T-helper 2 cell treated with Interferon-gamma antibody and Interleukin-4, amounts not matched to agents 5 μg/mL and 100 μg/mL, for 36 hours (primary cell): ENCODE measurements at places on chromosomes 3 and 15.

DNA sequence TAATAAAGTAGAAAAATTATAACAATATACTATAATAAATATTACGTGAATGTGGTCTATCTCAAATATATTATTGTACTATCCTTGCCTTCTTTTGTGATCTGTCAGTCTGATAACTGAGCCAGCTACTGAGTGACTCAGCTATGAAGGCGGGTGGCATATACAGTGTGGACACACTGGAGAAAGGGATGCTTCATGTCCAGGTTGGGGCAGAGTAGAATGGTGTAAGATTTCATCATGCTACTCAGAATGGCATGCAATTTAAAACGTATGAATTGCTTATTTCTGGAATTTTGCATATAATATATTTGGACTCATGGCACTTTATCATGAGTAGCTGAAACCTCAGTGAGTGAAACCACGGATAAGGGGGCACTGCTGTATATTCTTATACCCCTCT, 172.9 kb upstream of the TBC1D5 start:
- DNase-seq = no peak
- no peaks in the 10 kb centered on the region for H3K4me1 ChIP-seq
- no peaks in the 10 kb centered on the region for H3K36me3 ChIP-seq
- H3K27me3 ChIP-seq = peaks cover 15% of the 10 kb centered on the region

- H3K36me3 ChIP-seq = no peaks in the 10 kb centered on the region
- no peak for DNase-seq
- H3K4me3 ChIP-seq = no peak overlapping the region
Observed at GRCh38 chr3:75272691-75273090, 391.4 kb upstream of the FRG2C start.

- H3K27me3 ChIP-seq = no peaks in the 10 kb centered on the region
- no peak overlapping the region for H3K4me3 ChIP-seq
- H3K36me3 ChIP-seq = no peaks in the 10 kb centered on the region
- DNase-seq = no peak
Observed at GRCh38 chr3:182596676-182597410, 196.5 kb upstream of the ATP11B start.

GRCh38 chr3:185363662-185364203, 797 bp downstream of the MAP3K13 start:
- H3K27ac ChIP-seq = no peak overlapping the region
- peak overlapping the region; percentile 89 for H3K4me3 ChIP-seq
- peaks cover 56% of the 10 kb centered on the region for H3K27me3 ChIP-seq
- peaks cover 15% of the 10 kb centered on the region for H3K4me1 ChIP-seq

- peaks cover 18% of the 10 kb centered on the region for H3K36me3 ChIP-seq
- no peaks in the 10 kb centered on the region for H3K27me3 ChIP-seq
- H3K27ac ChIP-seq = no peak overlapping the region
- DNase-seq = no peak
Observed at GRCh38 chr3:172209333-172210321, 170.2 kb downstream of the FNDC3B start.

GRCh38 chr15:44296625-44297524, 8.4 kb downstream of the GOLM2 start:
- H3K36me3 ChIP-seq = peaks cover 25% of the 10 kb centered on the region
- no peak overlapping the region for H3K4me3 ChIP-seq
- peak overlapping the region; percentile 8 for H3K27ac ChIP-seq
- DNase-seq = no peak
- H3K4me1 ChIP-seq = peaks cover 29% of the 10 kb centered on the region

DNA sequence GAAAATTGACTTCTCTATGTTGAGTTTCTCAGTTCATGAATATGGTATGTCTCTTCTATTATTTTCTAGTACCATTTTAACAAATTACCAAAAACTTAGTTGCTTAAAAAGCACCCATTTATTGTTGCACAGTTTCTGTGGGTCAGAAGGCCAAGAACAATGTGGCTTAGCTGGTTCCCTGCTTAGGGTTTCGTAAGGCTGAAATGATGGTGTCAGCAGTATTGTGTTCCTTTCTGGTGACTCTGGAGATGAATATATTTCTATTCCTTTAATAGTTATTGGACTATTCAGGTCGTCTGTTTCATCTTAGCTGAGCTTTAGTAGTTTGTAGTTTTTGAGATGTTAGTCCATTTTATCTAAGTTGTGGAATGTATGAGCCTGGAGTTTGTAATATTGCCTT, 44.9 kb downstream of the IL1RAP start:
- H3K27ac ChIP-seq = no peak overlapping the region
- H3K4me1 ChIP-seq = peaks cover 46% of the 10 kb centered on the region
- no peak for DNase-seq
- peaks cover 58% of the 10 kb centered on the region for H3K36me3 ChIP-seq
- H3K27me3 ChIP-seq = no peaks in the 10 kb centered on the region

DNA sequence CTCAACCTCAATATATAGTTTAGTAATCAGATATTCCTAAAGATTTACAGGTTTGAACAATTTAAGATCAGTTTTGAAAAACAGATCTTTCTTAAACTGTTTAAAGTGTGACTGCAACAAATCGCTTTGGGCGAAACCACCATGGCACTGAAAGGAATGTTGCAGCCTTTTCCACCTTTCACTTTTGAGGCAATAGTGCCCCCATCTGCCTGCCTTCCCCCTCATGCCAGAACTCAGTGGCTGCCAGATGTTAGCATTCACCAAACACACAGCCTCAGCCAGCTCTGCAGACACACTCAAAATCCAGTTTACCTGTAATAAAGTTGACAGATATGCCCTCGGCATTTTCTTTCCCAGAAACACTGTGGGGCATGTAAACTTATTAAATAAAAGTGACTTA, 3.3 kb downstream of the LYSMD4 start:
- peaks cover 19% of the 10 kb centered on the region for H3K4me1 ChIP-seq
- DNase-seq = no peak
- H3K4me3 ChIP-seq = no peak overlapping the region
- no peaks in the 10 kb centered on the region for H3K27me3 ChIP-seq

- H3K27ac ChIP-seq = no peak overlapping the region
- no peaks in the 10 kb centered on the region for H3K4me1 ChIP-seq
- no peaks in the 10 kb centered on the region for H3K27me3 ChIP-seq
- no peak for DNase-seq
Observed at GRCh38 chr3:26084629-26085028, 294.7 kb downstream of the OXSM start.

GRCh38 chr3:140832883-140833282, 108.8 kb upstream of the SLC25A36 start:
- H3K4me3 ChIP-seq = peak overlapping the region; percentile 59
- H3K4me1 ChIP-seq = peaks cover 4% of the 10 kb centered on the region
- no peaks in the 10 kb centered on the region for H3K36me3 ChIP-seq
- no peak for DNase-seq

- no peak for DNase-seq
- peaks cover 7% of the 10 kb centered on the region for H3K27me3 ChIP-seq
- H3K4me1 ChIP-seq = no peaks in the 10 kb centered on the region
- no peak overlapping the region for H3K4me3 ChIP-seq
- H3K36me3 ChIP-seq = no peaks in the 10 kb centered on the region
Observed at GRCh38 chr3:5317557-5317956, 130.1 kb downstream of the EDEM1 start.

- peaks cover 35% of the 10 kb centered on the region for H3K27me3 ChIP-seq
- DNase-seq = no peak
- peaks cover 3% of the 10 kb centered on the region for H3K4me1 ChIP-seq
- H3K27ac ChIP-seq = no peak overlapping the region
Observed at GRCh38 chr3:138089091-138089490, 26.3 kb downstream of the DZIP1L start.

- peaks cover 27% of the 10 kb centered on the region for H3K4me1 ChIP-seq
- no peak for DNase-seq
- H3K36me3 ChIP-seq = no peaks in the 10 kb centered on the region
- H3K27ac ChIP-seq = no peak overlapping the region
- peaks cover 10% of the 10 kb centered on the region for H3K27me3 ChIP-seq
- H3K4me3 ChIP-seq = no peak overlapping the region
Observed at GRCh38 chr3:37859354-37859753, 2.3 kb upstream of the CTDSPL start.

DNA sequence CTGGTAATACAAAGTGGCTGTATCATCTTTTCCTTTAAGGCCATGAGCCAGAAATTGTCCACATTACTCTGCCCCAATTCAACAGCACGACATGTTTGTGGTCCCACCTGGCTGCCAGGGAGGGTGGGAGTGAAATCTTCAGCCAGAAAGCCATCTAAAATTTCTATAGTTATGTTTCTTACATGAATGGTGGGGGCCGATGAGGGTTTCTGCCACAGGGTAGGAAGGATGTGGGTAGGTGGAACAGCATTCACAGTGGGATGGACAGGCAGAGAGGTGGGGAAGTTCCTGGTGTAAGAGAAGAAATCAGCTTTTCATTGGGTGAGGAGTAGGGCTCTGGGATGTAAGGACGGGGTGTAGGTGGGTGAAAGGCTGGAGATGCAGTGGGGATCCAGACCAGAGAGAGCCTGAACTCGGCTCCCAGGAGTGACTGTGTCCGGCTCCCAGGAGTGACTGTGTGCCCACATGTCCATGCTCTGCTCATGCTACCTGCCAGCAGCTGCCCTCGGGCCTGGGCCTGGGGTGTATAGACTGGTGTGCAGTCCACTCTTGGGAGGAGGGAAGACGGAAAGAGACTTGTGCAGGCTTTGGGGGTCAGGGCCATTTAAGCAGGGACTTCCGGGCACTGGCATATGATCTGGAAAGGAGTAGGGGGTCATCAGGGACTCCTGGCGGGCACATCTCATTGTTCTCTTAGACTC, 3.8 kb upstream of the FBLN2 start:
- H3K36me3 ChIP-seq = no peaks in the 10 kb centered on the region
- peak overlapping the region; percentile 10 for H3K4me3 ChIP-seq
- no peak overlapping the region for H3K27ac ChIP-seq

GRCh38 chr3:114428044-114428595, 134.3 kb downstream of the TIGIT start:
- H3K4me3 ChIP-seq = no peak overlapping the region
- H3K27ac ChIP-seq = no peak overlapping the region
- no peaks in the 10 kb centered on the region for H3K36me3 ChIP-seq
- H3K27me3 ChIP-seq = no peaks in the 10 kb centered on the region
- no peak for DNase-seq

GRCh38 chr3:161413855-161414210, 42.5 kb upstream of the SPTSSB start:
- DNase-seq = no peak
- H3K4me3 ChIP-seq = no peak overlapping the region
- no peak overlapping the region for H3K27ac ChIP-seq
- no peaks in the 10 kb centered on the region for H3K36me3 ChIP-seq
- H3K4me1 ChIP-seq = no peaks in the 10 kb centered on the region

- H3K27ac ChIP-seq = no peak overlapping the region
- DNase-seq = no peak
Observed at GRCh38 chr3:113129168-113129567, 82.2 kb upstream of the BOC start.

GRCh38 chr15:78225783-78226541, 8.4 kb downstream of the ACSBG1 start:
- H3K4me1 ChIP-seq = peaks cover 24% of the 10 kb centered on the region
- H3K4me3 ChIP-seq = peak overlapping the region; percentile 39
- H3K27ac ChIP-seq = peak overlapping the region; percentile 37
- peak; percentile 27 for DNase-seq
- H3K27me3 ChIP-seq = peaks cover 3% of the 10 kb centered on the region

- peaks cover 29% of the 10 kb centered on the region for H3K36me3 ChIP-seq
- H3K4me1 ChIP-seq = no peaks in the 10 kb centered on the region
- DNase-seq = no peak
- H3K4me3 ChIP-seq = no peak overlapping the region
- no peaks in the 10 kb centered on the region for H3K27me3 ChIP-seq
Observed at GRCh38 chr3:100155128-100155527, 40.8 kb upstream of the FILIP1L start.

DNA sequence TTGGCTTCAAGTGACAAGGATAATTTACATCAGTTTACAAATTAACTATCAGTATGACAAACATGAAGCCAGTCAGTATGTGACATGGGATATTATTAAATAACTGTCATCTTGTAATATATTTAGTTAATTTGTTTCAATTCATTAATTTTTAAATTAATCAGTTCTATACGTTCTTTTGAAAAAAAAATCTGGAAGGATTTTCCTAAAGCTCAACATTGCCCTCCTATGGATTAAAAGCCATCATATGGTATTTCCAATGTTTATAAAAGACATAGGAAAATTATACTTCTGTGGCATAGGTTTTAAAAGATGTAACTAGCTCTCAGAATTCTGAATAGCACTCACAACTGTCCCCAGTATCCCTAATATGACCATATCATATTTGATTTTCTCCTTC, 134.4 kb downstream of the PLOD2 start:
- no peak overlapping the region for H3K27ac ChIP-seq
- no peak for DNase-seq
- no peaks in the 10 kb centered on the region for H3K27me3 ChIP-seq
- H3K36me3 ChIP-seq = no peaks in the 10 kb centered on the region
- no peaks in the 10 kb centered on the region for H3K4me1 ChIP-seq

DNA sequence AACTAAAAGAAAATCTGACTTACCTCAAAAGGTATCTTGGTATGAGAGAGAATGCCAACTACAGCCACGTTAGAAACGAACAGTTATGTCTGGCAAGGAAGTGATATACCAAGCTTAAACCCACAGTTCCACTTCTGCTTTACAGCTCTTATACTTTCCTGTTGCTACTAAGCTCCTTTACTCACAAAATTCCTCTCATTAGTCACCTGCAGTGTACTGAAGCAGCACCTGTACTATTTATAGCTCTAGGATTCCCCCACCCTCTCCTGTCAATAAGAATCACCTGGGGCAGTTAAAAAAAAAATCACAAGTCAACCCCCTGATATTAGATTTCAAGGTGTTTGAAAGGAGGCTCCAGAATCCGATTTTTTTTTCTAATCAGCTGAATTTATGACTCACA, 2.9 kb upstream of the TMEM266 start:
- H3K27ac ChIP-seq = no peak overlapping the region
- peaks cover 52% of the 10 kb centered on the region for H3K27me3 ChIP-seq
- no peak for DNase-seq
- H3K4me3 ChIP-seq = no peak overlapping the region

DNA sequence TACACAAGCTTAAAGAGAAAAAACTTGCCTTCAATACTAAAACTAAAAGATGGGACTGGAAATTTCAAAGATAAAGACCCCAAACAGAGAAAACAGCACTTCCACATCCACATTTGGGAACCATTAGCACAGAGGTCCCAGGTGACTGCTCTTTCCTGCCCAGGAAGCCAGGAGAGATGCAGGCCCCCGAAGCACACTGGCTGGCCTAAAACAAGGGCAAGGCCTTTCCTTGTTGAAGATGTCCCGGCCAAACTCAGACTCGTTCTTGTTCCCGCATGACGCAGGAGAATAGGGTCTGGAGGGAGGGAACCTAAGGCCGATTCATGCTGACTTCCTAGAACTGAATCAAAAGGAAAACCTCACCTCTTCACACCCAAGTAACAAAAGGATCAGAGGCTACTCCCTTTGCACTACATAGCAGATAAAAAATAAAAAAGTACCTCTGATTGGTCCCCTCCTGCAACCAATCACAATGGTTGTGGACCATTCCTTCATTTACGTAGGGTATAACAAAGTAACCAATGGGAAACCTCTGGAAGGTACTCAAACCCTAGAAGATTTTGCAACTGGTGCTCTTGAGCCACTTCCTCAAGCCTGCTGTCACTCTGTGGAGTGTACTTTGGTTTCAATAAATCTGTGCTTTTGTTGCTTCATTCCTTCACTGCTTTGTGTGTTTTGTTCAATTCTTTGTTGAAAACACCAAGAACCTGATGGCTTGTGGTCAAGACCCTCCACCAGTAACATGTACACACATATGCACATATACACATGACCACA, 48.7 kb downstream of the EFCAB12 start:
- H3K36me3 ChIP-seq = peaks cover 9% of the 10 kb centered on the region
- no peaks in the 10 kb centered on the region for H3K4me1 ChIP-seq
- no peaks in the 10 kb centered on the region for H3K27me3 ChIP-seq
- no peak overlapping the region for H3K4me3 ChIP-seq

GRCh38 chr3:11818033-11818432, 28.7 kb downstream of the TAMM41 start:
- peaks cover 35% of the 10 kb centered on the region for H3K36me3 ChIP-seq
- no peaks in the 10 kb centered on the region for H3K27me3 ChIP-seq
- peaks cover 16% of the 10 kb centered on the region for H3K4me1 ChIP-seq
- H3K4me3 ChIP-seq = no peak overlapping the region
- no peak for DNase-seq
